ENCODE measurements at places on chromosomes 3 and 15.

DNA sequence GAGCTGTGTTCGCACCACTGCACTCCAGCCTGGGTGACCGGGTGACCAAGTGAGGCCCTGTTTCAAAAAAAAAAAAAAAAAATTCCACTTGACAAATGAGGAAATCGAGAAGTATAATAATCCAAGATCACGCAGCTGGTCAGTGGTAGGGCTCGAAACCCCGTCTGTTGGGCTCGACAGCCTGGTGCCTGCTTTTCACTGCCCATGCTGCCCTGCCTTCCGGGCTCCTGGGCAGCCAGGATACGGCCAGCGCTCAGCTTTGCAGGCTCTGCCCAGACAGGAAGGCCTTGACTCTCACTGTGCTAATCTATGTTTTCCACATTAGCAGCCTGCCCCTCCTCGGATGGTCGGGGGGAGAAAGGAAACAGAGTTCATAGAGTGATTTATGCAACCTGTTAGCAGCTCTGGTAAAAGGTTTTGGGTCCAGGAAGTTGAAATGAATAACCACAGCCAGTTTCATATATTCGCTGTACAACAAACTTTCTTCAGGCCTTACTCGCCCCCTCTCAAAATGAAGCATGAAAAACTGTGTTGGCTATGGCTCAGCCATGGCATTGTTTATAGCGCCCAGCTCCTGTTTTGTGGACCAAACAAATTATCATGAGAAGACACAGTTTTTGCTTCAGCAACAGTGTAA, 108.8 kb downstream of the XXYLT1 start:
- DNase-seq: no peak

GRCh38 chr15:57861034-57861638, 154.6 kb downstream of the POLR2M start:
- peak; percentile 83 for DNase-seq

GRCh38 chr3:10373686-10374261, 52.9 kb upstream of the SEC13 start:
- no peak for DNase-seq

- no peak for DNase-seq
These were observed 203.3 kb downstream of the RORA start for GRCh38 chr15:61025781-61026180.

DNA sequence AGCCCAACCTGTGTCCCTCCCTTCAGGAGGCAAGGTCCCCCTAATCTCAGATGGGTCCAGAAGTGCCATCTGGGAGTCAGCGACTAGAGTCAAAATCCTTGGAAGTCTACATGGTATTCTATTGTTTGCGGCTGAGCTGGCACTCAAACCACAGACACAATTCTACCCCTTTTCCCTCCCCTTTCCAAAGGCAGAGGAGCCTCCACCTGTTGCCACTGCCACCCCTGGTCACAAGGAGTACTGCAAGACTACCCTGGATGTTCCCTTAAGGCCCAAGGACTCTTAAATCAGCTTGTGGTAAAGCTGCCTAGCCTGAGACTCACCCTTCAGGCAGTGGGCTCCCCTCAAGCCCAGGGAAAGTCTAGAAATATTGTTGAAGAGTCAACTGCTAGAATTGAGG, 4.3 kb upstream of the OR5H6 start:
- DNase-seq: no peak

DNA sequence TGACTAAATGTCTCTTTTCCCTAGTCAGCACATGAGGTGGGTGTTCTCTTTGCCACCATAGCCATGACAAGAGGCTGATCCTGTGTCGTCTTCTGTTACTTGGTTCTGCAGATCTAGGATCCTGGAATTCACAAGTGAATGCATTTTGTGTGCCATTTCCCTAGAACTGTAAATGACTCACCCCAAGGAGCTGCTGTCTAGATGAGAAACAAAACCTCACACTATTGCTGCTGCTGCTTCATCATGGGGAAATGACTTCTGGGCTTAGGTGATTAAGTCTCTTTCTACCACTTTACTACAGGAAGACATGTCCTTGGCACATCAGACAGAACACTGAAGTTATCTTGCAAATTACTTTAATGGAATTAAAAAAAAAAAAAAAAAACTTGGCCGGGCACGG, 54.9 kb downstream of the SLCO3A1 start:
- DNase-seq: no peak

GRCh38 chr3:156710429-156710828, 36.0 kb downstream of the TIPARP start:
- no peak for DNase-seq

- DNase-seq: no peak
These were observed 13.5 kb upstream of the TSC22D2 start for GRCh38 chr3:150394606-150395005.

GRCh38 chr15:83078712-83079111, 11.7 kb upstream of the BTBD1 start:
- no peak for DNase-seq

GRCh38 chr3:187946163-187946691, 201.0 kb upstream of the BCL6 start:
- no peak for DNase-seq

GRCh38 chr15:45958924-45959323, 324.1 kb downstream of the SQOR start:
- no peak for DNase-seq

- no peak for DNase-seq
These were observed 16.9 kb upstream of the CFAP161 start for GRCh38 chr15:81117136-81117535.

Data from glomerular endothelial cell (primary cell).